ENCODE measurements at places on chromosomes 2 and 18. TPM values are rescaled to one million over a fixed set of nuclear protein-coding genes. Genes with fewer than 3 reads are reported as not detected.

Gene KIF3C
- 49.3 TPM for total RNA-seq

Gene SPEG
- total RNA-seq, result 5.4 TPM

Gene AQP4
- total RNA-seq, result not detected

Gene WNT10A
- total RNA-seq, result 0.23 TPM

Gene LOXL3
- 0.64 TPM for total RNA-seq

Gene ACADL
- total RNA-seq, result 0.07 TPM

Gene PPP1R1C
- total RNA-seq, result 1.9 TPM

Gene RNF25
- total RNA-seq, result 55.8 TPM

Gene ATOH8
- total RNA-seq, result 10.5 TPM

Gene AKAIN1
- total RNA-seq, result not detected

Gene SLC16A14
- total RNA-seq, result 1.6 TPM

Gene AFF3
- total RNA-seq, result not detected

Gene COLEC11
- total RNA-seq, result 0.63 TPM

Gene NEURL3
- 0.87 TPM for total RNA-seq

Gene RAB6C
- total RNA-seq, result not detected

Gene DSG4
- not detected for total RNA-seq

Gene NCOA1
- total RNA-seq, result 9.7 TPM

Gene LRPPRC
- total RNA-seq, result 100 TPM

Gene POTEJ
- not detected for total RNA-seq

Gene DSC2
- 0.65 TPM for total RNA-seq

Gene PSD4
- total RNA-seq, result 13.2 TPM

Gene EN1
- total RNA-seq, result 0.87 TPM

Gene RIT2
- total RNA-seq, result not detected

Gene REG3A
- total RNA-seq, result not detected

Gene AMER3
- not detected for total RNA-seq

Gene LMAN2L
- 21.5 TPM for total RNA-seq

Gene MERTK
- total RNA-seq, result 1.5 TPM

Gene DSG2
- total RNA-seq, result 68.6 TPM

Gene CNRIP1
- total RNA-seq, result 2.2 TPM

Gene PKDCC
- total RNA-seq, result 20.6 TPM

Gene INSIG2
- 12.4 TPM for total RNA-seq

Gene TSPYL6
- total RNA-seq, result not detected

Gene PSMD14
- total RNA-seq, result 119 TPM

Gene ANKRD62
- not detected for total RNA-seq

Gene HOXD9
- 1.4 TPM for total RNA-seq

Gene GCG
- not detected for total RNA-seq

Gene UGT1A3
- not detected for total RNA-seq

Gene GKN1
- total RNA-seq, result not detected

Gene SLC38A11
- not detected for total RNA-seq

Gene SLC23A3
- 0.48 TPM for total RNA-seq

Gene ZSWIM2
- total RNA-seq, result not detected

Gene SERPINE2
- total RNA-seq, result 167 TPM

Gene REG3G
- not detected for total RNA-seq

Gene SAG
- not detected for total RNA-seq

Gene EFHD1
- 3.6 TPM for total RNA-seq

Gene TUBA4B
- total RNA-seq, result not detected

Gene CFC1
- not detected for total RNA-seq

Gene PAX8
- total RNA-seq, result 0.65 TPM

Gene DLX2
- 0.40 TPM for total RNA-seq

Gene SERPINB12
- not detected for total RNA-seq

Gene CMPK2
- 1.3 TPM for total RNA-seq

Gene GPR35
- total RNA-seq, result 0.65 TPM

Gene NR4A2
- 2.0 TPM for total RNA-seq

Gene ZNF396
- 0.71 TPM for total RNA-seq
